ENCODE measurements at places on chromosomes 7 and 10.
A peak's percentile ranks its signal among the peaks of the same experiment; 100 is the strongest.

- DNase-seq: no peak
These were observed 449.6 kb downstream of the GRM8 start for GRCh38 chr7:126803060-126803665.

DNA sequence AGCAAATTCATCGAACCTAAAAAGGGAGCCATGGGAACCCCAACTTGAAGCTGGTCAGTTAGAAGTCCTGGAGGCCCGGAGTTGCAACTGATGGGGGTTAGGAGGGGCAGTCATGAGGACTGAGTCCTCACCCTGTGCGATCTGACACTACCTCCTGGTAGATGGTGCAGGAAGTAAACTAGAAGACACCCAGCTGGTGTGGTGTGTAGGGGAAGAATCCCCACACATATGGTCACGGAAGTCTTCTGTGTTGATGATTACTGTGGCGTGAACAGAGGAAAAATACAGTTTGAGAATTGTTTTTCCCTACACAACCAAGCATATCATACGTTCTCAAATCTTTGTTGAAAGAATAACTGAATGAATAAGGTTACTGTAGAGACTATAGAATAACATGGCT, 164.6 kb upstream of the KCTD7 start:
- DNase-seq: no peak

DNA sequence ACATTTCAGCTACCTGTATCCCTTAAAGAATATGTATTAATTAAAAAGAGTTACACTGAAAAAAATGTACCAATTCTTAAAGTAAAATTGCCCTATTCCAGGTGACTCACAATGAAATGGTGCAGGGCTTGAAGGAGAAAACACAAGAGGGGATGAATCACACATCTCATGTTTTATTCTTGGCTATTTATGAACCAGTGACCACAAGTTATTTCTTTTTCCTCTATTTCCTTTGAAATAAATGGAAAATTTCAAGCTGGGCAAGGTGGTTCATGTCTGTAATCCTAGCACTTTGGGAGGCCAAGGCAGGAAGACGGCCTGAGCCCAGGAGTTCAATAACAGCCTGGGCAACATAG, 106.8 kb downstream of the UBE2H start:
- DNase-seq: no peak

- no peak for DNase-seq
These were observed 339.7 kb downstream of the THSD7A start for GRCh38 chr7:11492307-11492706.

DNA sequence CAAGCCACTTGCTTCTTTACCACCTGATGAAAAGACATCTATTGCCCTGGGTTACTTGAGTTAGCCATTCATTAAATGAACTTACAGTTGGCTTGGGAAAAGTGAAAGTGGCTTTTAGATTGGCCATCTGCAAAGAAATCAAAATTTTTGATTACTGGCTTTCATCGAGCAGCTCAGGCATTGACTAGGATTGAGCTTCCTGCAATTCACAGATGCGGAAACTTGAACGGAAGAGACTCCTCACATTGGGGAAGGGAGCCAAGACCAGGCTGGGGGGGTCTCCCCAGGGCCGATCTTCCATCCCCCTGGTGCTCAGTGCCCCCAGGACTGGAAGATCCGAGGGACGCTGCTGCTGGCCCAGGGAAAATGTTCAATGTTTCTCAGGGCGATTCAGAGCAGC, 145.4 kb downstream of the PIP4K2A start:
- no peak for DNase-seq

GRCh38 chr7:3005257-3005656, 38.4 kb downstream of the CARD11 start:
- DNase-seq: no peak

GRCh38 chr7:46015107-46015868, 94.2 kb upstream of the IGFBP3 start:
- no peak for DNase-seq

- DNase-seq: no peak
These were observed 46.1 kb upstream of the ZMIZ1 start for GRCh38 chr10:79022565-79023230.

DNA sequence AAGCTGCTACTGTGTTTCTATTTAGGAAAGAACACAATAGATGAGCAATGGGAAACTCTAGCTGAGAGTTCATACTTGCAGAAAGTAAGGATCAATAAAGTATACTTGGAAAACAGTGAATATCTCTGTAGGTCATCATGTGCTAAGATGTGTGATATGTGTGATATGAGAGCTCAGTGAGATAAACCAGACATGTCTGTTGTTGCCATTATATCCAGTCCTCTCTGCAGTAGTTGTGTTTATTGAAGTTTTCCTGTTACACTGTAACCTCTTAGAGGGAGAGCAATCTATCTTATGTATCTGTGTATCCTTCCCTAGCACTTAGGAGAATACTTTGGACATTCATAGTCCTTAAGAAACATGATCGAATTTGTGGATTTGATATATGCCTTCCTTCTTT, 19.1 kb downstream of the TRUB1 start:
- DNase-seq: no peak

- DNase-seq: no peak
These were observed 47.2 kb downstream of the DNAJC12 start for GRCh38 chr10:67790534-67791408.

- no peak for DNase-seq
These were observed 4.6 kb downstream of the MGMT start for GRCh38 chr10:129471447-129472175.

DNA sequence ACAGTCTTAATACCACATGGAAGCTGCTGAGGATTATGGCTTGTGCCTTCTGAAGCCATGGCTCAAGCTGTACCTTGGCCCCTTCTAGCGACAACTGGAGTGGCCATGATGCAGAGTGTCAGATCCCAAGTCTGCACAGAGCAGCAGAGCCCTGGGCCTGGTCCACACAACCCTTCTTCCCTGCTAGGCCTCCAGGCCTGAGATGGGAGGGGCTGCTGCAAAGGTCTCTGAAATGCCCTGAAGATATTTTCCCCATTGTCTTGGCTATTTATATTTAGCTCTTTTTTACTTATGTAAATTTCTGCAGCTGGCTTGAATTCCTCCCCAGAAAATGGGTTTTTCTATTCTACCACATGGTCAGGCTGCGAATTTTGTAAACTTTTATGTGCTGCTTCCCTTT, 804.6 kb upstream of the ZWINT start:
- no peak for DNase-seq

- DNase-seq: no peak
These were observed 34.3 kb upstream of the ARL4A start for GRCh38 chr7:12653110-12653509.

DNA sequence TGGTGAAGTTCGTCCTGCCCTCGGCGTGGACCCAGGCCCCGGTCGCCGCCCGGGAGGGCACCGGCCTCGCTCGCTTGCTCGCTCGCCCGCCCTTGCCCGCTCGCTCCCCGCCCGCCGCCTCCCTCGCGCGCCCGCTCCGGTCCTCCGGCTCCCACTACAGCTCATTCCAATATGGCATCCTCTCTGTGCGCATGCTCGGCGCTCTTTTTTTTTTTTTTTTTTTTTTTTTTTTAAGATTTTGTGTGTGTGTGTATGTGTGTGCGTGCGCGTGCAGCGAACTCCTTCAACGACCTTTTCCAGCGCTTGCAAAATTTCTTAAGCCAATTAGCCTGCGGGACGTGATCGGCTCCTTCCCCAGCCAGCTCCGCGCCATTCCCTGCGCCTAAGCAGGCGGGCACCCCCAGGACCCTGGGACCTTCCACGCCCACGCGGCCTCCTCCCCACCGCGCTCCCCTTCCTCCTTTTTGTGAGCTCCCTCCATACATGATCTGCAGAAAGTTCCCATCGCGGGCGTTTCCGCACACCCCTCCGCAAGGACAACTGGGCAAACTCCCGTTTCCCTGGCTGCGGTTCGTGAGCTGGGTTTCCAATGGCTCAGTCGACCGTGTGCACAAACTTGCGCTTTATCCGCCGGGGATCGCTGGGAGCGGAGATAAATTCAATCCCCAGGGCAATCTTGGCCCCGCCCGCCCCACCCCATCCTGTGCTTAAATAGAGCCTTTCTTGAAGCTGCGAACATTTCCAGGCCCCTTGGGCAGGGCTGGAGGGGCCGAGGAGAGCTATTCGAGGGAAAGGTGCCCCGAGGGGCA, at the start of gene SFMBT2:
Gene SFMBT2, minus strand, starts transcription at position 173 of the 809 bp plus-strand sequence. CDS start 29,136 bp downstream, outside the sequence.
- peak; percentile 27 for DNase-seq

GRCh38 chr10:44803862-44804261, 107.3 kb upstream of the TMEM72 start:
- DNase-seq: no peak

GRCh38 chr10:123073187-123073586, 62.6 kb upstream of the HMX3 start:
- no peak for DNase-seq

GRCh38 chr7:72540923-72541322, 128.8 kb upstream of the CALN1 start:
- DNase-seq: no peak

GRCh38 chr10:9850415-9850814, 1167.3 kb upstream of the CELF2 start:
- DNase-seq: no peak

DNA sequence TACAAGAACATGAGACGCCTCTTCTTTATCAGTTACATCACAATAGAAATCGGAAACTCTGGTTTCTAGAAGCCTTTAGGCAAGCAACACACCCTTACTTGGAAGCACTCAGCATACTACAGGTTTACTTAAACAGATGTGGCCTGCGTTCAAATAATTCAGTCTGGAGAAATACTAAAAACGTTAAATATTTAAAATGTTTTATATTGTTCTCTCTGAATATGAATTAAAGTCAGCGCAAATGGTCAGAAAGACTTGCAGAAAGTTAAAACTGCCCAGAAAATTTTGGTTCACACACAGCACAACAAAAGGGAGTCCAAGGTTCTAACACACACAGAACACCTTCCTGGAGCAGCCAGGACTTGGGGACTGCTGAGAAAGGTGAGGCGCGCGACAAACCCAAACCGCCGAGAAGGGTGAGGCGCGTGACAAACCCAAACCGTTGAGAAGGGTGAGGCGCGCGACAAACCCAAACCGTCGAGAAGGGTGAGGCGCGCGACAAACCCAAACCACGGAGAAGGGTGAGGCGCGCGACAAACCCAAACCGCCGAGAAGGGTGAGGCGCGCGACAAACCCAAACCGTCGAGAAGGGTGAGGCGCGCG, 25.8 kb downstream of the ESYT2 start:
- no peak for DNase-seq

DNA sequence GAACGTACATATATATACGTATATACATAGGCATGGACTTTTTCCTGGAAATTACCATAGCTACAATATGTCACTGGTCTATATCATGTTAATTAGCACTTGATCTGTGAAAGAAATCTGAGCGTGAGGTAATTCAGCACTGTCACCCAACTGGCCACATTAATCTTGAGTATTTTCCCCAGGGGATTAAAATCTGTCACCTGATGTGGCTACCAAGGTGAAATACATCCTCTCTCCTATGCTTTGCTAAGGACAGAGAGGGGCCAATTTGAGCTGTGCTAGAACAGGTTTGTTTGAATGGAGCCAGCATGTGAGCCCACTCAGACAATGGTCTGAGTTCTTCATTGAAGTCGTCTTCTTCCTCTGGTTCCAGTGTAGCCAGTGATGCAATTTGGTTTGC, 33.3 kb downstream of the CYCS start:
- no peak for DNase-seq

- DNase-seq: no peak
These were observed 126.3 kb downstream of the SNX10 start for GRCh38 chr7:26417911-26418413.

- DNase-seq: no peak
These were observed 3.7 kb downstream of the FLNC start for GRCh38 chr7:128833946-128834325.

DNA sequence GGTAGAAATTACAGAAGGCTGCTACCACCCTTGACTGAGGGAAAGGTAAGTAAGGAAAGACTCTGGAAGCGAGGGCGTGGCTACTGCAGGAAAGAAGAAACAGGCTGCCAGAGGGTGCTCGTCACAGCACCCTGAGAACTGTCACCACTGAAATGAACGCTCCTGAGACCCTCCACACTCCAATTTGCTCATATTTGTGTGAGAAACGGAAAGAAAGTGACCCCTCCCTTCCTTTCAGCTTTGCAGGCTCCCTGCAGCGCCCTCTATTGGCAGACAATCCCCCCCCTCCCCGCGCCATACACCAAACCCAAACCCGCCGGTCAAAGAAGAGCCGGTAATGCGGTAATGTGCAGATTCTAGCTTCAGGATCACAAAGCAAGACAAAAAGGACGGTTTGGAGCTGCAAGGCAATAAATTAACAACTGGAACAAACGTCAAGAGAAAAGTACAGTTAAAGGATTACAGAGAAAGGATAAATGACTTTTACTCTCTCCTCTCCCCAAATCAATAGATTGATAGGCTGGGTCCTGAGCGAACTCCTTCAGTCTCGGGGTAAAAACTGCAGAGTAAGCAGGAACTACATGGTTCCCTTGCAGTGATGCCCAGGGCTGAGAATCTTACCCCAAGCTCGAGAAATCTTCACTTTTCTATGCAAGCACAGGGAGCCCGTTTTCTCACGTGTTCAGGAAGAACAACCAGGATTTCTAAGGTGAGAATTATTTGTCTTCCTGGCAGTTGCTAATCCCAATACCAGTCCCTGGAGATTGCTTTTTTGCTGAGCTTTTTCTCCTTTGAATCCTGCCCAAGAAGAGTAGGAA, 47.6 kb downstream of the STEAP1B start:
- no peak for DNase-seq

- DNase-seq: no peak
These were observed 32.5 kb downstream of the GNA12 start for GRCh38 chr7:2811476-2812113.

DNA sequence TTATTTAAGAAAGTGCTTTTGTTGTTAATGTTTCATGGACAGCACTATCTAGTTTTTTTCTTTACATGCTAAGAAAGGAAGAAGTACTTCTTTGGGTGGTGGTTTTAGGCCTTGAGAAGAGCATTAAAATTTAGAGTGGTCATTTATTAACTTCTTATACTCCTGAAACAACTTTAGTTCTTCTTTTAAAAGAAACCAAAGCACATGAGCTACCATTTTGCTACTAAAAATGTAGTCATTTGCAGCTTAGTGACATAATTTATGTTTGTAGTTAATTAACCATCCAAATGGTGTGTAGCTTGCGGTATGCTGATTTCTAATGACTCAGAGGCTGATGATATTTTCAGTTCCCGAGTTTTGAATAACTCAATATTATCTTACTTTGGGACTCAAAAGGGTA, 207.5 kb downstream of the BBS9 start:
- DNase-seq: no peak

DNA sequence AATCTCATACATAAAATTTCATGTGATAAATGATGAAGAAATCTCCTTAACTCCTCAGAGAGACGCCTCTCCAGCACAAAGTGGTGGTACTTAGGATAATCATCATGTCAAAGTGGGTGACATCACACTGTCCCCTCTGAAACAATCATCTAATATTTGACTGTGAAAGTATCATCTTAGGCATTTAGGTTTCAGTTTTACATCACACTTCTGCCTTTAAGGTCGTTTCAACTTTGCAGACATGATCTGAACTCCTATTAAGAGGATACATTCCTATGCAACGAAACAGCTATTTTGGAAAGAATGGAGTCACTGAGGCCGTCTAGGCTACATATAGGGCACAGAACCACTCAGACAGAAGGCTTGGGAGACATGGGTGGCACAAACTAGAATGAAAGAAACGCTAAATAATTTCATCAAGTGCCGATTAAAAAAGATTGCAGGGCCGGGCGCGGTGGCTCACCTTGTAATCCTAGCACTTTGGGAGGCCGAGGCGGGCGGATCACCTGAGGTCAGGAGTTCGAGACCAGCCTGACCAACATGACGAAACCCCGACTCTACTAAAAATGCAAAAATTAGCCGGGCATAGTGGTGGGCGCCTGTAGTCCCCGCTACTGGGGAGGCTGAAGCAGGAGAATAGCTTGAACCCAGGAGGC, 2.0 kb downstream of the VOPP1 start:
- no peak for DNase-seq

- no peak for DNase-seq
These were observed 8.8 kb upstream of the AFAP1L2 start for GRCh38 chr10:114412907-114413797.

All from activated naive CD4-positive, alpha-beta T cell (primary cell).